ENCODE measurements at places on chromosomes 4 and X.

DNA sequence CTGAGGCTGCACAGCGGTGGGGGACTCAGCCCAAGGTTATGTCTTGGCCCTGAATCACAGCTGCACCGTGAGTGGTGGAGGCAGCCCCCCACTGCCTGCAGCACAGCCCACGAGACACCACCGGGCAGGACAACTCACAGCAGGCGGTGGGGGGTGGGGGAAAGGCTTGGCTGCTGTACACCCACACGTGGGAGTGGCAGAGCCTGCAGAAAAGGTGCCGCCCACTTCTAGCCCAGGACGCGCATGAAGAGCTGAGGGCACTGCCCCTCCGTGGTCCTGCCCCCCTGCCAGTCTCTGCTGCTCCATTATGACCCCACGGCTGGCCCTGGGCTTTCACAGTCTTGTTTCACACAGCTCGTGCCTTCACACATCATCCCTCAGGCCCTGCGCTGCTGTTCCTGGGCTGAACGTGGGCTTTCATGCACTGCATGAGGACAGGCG lies 40.8 kb downstream of the FGFRL1 start:
- DNase-seq, result no peak

GRCh38 chr4:69517674-69518073 lies 22.0 kb upstream of the UGT2B4 start:
- DNase-seq, result no peak

DNA sequence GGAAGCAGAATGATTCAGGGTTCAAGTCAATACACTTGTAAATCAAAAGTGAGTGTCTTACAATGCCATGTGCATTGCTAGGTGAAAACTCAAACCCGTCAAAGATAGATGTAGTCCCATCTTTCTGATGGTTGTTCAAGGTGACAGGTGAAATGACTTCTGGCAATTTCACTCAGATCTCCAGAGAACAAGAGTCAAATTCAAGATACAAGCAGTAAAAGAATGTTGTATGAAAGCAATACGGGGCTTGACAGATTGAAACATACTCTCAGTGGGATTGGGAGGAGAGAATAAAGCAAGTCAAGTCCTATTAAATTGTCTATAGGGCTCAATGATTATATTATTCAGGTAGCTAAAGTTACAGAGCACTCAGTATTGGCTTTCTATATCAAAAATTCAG lies 105.1 kb upstream of the ANXA10 start:
- DNase-seq, result no peak

DNA sequence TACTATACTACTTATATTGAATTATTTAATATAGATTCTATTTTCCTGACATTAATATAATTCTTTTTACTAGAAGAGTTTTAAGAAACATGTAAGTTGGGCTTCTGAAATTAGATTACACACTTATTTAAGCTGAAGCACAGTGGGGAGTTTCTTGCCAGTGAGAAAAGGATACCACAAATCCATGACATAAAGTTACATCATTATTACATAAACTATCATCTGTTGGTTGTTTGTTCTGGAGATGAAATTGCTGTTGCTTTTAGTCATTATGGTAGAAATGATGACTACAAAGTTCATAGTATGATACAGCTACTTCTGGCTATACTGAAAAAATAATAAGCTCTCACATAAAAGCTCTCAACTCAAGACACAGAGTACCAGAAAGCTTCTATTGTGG lies 880.4 kb downstream of the PCDH18 start:
- no peak for DNase-seq

DNA sequence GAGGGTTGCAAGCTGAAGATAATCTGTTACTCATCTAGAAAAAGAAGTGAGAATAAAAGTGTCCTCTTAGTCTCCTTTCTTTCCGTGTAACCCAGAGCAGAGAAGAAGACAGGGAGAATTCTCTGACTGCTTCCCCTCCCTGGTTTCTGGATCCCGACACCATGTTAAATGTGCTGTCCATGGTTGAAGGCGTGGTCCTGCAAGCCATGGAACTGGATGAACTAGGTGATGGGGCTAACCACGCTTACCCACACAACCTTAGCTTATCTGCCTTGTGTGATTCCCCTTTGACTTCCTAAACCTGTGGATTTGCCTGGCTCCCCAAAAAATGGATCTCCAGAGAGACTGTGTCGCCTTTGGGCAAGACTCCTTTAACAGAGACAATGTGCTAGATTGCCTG lies 907.6 kb downstream of the FSTL5 start:
- DNase-seq, result no peak

DNA sequence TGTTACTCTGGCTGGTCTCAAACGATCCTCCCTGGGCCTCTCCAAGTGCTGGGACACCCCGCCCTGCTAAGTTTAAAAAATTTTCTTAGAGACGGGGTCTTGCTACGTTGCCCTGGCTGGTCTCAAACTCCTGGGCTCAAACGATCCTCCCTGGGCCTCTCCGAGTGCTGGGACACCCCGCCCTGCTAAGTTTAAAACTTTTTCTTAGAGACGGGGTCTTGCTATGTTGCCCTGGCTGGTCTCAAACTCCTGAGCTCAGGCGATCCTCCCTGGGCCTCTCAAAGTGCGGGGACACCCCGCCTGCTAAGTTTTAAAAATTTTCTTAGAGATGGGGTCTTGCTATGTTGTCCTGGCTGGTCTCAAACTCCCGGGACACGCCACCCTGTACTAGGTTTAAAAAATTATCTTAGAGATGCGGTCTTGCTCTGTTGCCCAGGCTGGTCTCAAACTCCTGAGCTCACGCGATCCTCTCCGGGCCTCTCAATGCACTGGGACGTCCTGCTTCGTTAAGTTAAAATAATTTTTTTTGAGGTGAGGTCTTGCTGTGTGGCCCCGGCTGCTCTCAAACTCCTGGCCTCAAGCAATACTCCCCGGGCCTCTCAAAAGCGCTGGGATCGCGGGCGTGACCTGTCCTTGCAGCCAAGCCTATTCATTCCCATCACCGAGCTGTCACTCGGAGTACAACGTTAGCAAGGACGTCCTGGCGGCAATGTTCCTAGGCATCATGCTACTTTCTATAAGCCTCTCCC lies 1.1 kb downstream of the SLC25A6 start:
- no peak for DNase-seq

DNA sequence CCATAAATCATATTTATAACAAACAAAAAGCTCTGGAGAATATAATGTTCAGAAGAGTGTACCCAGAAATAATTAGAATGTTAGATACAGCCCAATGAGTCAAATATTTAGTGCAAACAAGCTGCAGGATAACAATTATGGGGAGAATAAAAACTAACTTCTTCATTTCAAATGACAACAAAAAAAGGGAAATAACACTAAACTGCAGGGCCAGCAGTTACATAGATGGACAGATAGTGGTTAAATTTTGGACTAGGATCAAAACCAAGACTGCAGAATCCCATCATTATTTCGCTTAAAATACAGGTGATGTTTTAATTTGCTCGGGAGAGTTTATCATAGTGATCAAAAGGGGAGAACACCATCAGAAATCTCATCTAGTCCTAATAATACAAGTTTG lies 617 bp upstream of the GPR34 start:
- no peak for DNase-seq

DNA sequence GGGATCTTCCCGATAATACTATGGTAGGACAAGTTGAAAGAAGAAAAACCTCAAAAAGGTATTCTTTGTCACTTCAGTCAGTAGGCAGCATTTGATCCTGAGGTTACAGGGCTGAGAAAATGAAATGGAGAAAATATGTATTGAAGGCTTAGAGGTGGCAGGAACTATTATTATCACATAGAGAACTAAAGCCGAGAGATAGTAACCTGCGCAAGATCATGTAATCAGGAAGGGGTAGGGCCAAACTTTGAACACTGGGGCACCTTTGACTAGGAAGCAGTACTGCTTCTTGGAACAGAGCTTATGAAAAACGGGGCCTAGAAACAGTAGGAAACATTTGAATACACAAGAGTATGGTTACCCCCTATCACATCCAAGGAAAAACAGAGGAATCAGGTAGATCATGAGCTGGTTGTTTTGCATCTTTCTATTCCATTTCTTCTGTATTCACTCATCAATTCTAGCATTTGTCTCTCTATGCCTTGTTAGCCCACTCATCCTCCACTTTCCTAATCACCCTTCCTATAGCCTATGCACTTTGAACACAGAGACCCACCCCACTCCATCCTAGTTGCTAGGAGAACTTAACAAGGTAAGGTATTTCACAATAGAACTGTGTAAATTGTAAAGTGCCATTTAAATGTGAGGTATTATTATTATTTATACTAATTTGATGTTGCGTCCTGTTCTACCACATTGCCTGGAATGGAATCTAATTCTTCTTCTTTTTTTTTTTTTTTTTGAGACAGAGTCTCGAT lies 34.6 kb upstream of the SLC9A7 start:
- DNase-seq, result no peak

DNA sequence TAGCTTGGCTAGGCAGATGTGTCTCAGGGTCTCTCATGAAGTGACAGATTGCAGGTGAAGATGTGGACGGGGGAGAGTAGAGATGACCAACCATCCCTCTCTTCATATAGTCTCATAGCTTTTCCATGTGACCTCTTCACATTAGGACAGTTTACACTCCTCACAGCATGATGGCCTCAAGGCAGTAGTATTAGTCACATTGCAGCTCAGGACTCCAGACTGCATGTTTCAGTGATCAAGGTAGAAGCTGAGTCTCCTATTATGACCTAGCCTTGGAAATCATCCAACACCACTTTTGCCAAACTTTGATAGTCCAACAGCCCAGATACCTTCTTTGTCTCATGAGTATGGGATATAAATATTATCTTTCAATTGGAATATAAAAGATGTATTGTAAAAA lies 147.7 kb downstream of the GASK1B start:
- DNase-seq, result no peak

- DNase-seq, result no peak
Measured at GRCh38 chrX:47610511-47610910, 9.1 kb downstream of the SYN1 start.

GRCh38 chr4:114807357-114807756 lies 208.8 kb downstream of the UGT8 start:
- no peak for DNase-seq

- DNase-seq, result no peak
Measured at GRCh38 chr4:177403746-177404145, 38.5 kb downstream of the AGA start.

DNA sequence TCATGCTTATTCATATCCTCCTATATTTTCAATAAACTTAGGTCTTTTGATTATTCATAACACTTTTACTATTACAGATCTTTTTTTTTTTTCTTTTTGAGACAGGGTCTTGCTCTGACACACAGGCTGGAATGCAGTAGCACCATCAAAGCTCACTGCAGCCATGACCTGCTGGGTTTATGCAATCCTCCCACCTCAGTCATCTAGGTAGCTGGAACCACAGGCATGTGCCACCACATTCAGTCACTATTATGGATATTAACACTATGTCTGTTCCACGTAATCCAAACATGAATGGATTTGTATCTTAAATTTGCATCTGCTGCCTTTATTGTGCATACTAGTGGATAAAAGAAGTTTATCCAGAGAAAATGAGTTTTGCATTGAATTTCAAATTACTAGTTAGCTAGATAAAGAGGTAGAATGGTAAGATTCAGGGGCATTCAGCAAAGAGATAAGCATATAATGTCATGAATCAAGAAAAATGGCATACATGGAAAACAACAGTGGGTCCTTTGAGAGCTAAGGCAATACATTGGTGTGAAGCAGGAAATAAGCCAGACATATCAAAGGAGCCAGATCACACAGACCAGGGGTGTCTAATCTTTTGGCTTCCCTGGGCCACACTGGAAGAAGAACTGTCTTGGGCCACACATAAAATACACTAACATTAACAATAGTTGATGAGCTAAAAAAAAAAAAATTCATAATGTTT lies 13.9 kb downstream of the ANAPC10 start:
- DNase-seq, result no peak

- DNase-seq, result no peak
Measured at GRCh38 chr4:36053930-36054329, 190.4 kb downstream of the ARAP2 start.

GRCh38 chr4:119666653-119667091 lies 38.1 kb upstream of the PDE5A start:
- DNase-seq, result no peak

- DNase-seq, result no peak
Measured at GRCh38 chr4:112647785-112648184, 10.8 kb downstream of the LARP7 start.

DNA sequence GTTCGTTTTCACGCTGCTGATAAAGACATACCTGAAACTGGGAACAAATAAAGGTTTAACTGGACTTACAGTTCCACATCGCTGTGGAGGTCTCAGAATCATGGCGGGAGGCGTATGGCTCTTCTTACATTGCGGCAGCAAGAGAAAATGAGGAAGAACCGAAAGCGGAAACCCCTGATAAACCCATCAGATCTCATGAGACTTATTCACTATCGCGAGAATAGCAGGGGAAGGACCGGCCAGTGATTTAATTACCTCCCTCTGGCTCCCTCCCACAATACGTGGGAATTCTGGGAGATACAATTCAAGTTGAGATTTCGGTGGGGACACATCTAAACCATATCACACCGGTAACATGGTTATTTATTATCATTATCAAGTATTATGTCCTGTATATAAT lies 2204.5 kb downstream of the ARAP2 start:
- DNase-seq, result no peak

- no peak for DNase-seq
Measured at GRCh38 chrX:54043541-54044125, 640 bp downstream of the PHF8 start.

DNA sequence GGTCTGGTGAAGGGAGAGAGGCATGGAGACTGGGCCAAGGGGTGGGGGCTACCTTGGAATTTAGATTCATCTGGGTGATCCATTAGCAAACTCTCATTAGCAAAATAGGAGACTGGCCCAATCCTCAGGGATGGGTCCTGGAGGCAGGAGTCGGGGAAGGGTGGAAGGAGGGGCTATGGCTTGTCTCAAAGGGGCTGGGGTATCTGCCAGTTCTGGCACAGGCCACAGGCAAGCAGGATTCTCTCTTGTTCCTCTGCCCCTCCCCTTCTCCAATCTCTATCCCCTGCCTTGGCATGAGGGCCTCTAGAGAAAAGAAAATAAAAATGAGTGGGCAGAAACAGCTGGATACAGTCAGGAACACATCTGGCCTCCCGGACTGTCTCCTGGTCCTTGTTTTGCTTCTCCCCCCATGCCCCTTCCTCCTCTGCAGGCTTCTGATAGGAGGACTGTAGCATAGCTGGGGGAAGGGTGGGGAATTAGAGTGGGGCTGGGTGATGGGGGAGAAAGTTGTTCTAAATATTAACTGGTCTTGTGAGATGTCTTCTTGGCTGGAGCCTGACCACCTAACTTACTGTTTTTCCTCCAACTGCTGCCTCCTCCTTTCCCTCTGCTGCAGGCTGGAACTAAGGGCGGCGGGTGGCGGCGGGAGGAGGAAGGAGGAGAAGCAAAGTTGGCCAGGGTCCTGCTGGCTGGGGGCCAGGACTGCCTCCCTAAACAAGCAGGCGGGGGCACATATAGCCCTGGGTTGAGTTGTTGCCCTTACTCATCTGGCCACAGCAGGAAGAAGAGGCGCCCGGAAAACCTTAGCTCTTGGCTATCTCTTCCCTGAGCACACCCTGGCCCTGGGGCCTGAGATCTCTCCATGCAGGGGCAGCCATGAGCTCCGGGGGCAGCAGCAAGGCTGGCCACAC lies 53.3 kb upstream of the LAS1L start:
- no peak for DNase-seq

DNA sequence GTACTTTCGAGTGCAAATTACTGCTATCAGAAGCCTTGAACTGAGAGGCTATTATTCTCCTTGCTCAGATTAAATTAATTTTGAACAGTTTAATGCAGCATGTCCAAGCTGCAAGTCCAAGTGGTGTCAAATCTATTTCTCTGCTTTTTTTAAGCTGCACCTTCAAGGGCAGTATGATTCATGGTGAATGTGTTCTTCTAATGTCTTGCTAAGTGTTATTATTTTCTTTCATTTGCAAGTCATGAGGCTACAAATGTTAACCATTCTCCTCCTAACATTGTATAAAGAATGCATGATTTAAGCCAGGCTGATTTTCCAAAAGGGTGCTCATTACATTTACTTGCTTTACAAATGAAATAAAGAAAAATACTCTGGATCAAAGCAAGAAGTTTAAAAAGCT lies 200.4 kb downstream of the TEX13C start:
- DNase-seq, result no peak
